SK-MEL-5 (cell line): ENCODE measurements at places on chromosomes 16 and 17.

DNA sequence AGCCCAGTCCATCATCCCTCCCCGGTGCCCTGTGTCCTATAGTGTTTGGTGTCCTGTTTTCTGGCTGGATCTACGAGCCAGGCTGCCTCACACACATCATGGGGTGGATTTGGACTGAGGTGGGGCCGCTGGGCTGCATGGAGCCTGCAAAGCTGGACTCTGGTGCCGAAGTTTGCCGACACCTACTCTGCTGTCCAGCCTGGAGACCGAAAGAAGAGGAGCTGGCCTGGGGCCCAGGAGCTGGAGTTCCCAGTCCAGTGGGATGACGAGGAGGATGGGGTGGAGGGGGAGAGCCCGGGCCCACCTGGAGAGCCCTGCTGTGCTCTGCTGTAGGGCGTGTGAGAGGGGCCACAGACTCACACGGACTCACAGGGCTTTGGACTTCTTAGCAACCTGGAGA is 40.3 kb upstream of the ENPP7 start:
- DNase-seq: no peak

DNA sequence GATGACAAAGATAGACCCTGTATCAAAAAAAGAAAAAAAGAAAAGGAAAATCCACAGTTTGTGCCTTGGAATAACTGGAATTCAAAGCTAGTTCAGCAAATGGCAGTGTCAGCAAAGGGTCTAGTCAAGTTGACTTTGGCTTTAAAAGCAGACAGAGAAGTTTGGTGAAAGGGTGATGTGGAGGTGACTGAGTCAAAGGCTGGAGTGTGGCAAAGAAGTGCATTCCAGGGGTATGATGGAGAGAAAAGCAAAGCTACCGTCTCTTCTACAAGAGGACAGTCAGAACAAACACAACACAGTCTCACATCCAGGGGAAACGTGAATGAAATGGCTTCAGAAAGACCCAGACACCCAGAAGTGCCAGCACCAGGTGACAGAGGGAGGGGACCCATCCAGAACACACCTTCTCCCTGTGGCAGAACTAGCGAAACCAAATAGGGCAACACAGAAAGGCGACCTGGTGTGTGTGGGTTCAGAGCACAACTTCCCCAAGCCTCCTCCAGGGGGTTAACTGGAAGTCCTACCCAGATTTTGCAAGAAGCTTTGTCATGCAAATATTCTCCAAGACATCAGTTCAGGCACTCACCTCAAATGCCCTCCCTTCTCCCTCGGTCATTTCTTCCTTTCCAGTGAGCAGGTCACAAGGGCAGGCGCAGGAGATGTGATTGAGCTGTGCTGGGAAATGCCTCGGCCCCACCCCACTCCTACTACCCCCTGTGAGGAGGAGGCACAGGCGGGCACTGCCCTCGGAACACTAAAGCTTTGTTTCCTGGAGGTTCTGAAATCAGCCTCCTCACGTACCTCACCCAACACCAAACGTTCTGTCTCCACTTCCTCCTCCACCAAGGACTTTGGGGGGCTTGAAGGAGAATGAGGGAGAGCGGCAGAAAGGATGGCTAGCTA is 481.9 kb downstream of the SOX9 start:
- DNase-seq: peak; percentile 99

GRCh38 chr17:78954684-78955083 is 25.0 kb downstream of the LGALS3BP start:
- DNase-seq: no peak

DNA sequence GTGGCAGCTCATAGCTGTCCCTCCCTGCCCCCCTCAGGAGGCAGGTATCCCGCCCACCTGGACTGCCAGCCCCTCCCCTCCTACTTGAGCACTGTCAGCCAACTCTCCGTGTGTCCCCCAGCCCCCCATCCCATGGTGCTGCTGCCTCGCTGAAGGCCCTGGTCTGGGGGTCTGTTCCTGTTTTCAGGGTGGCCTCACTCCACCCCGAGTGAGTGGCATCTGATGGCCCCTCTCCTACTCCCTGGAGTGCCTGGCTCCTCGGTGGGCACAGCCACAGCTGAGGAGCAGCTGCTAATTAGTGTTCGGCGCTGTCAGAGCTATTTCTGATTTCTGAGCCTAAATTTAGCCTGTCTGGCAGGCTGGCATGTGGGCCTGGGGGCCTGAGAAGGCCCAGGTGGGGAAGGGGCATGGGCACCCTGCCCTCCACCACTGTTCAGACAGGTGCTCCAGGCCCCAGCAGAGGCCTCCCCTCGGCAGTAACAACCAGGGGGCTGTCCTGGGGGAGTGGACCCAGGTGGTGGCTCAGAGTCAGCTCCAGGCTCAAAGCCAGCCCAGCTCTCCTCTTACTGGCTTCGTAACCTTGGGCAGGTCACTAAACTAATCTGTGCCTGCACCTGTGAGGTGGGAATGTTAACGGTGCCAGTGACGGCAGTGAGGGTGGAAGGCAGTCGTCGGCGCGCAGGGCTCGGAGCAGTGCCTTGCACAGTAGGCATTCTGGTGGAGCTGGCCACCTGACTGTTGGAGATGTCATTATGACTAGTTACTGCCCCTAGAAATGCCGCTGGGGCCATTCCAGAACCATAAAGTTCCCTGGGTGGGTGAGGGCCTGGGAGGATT is 6.5 kb downstream of the FMNL1 start:
- no peak for DNase-seq

GRCh38 chr17:79955691-79956440 is 79.8 kb downstream of the TBC1D16 start:
- no peak for DNase-seq

DNA sequence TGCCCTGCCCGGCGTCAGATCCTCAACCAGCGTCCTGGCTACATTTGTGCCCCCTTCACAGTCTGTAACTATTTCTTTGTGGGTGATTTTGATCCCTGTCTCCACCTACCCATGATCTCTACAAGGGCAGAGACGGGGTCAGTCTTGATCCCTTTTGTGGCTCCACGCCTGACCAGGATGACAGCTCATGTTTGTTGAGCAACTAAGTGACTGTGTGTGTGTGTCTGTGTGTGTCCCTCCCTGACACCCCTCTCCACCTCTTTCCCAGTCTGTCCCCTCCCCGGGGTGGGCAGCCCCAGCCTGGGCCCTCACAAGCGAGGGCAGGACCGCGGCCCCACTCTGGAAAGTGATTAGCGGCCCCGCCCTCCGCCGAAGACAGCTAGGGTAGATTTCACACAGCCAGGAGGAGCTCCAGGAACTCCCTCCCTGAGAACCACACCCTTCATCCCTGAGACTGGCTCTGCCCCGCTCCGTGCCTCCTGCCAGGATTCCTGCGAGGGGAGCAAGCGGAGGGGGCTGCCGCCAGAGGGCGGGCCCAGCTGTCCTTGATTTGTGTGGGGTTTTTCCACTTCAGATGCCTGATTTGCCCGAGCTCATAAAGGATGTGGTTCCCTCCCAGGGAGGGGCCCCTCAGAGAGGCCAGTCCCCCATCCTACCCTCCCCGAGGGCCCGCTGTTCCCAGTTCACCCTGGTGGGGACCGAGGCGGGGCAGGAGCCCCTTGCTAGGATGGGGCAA is 5.3 kb upstream of the HS3ST6 start:
- DNase-seq: no peak

- peak; percentile 77 for DNase-seq
Measured at GRCh38 chr17:7560172-7561027, 1.3 kb upstream of the SENP3 start.
